ENCODE measurements at places on chromosomes 1 and 21.

DNA sequence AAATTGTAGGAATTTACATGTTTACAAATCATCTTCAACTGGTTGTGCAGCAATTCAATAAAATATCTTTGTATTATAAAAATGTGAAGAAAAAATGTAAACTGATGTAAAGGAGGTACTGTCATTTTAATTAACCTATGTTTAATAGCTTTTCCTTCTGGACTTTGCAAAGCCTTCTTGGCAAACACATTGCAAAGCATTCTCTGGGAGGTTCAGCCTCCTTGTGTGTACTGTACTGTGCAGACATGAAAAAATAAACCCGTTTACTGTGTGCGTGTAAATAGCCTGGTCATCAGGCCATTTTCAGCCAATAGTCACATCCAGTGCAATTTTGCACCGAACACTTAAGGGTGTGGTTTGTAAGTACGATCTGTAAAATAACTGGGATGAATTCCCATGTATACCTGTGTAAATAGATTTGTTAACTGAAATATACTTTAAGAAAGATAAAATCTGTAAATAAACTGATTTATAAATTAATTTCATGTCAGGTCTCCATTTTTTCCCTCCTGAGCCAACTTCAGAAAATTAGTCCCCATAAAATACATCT is 40.2 kb upstream of the QSOX1 start:
- no peak for DNase-seq

DNA sequence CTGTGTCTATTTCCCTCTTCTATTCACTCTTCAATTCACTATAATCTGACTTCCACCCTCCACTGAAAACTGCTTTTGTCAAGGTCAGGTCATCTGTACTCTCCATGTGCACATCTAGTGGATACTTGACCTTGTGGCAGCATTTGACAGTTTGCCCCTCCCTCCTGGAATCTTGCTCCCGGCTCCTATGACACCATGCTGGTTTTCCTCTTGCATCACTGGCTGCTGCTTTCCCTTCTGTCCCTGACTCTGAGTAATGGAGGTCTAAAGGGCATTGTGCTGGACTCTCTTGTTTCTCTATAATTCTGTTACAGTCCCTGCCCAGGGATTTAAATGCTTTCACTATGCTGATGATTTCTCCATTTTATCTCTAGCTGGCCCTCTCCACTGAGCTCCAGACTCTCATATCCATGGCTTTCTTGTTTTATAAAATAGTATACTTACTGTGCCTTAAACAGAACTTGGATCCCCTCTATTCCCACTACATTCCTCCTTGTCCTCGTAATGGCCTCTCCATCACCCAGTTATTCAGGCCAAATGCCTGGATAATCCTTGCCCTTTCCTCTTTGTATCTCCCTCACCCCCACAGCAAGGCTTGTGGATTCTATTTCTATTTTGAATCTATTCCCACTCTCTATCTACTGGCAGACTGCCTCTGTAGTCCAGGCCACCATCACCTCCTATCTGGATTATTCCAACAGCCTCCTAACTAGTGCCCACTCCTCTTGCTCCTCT is 36.8 kb upstream of the PODN start:
- peak; percentile 64 for DNase-seq

DNA sequence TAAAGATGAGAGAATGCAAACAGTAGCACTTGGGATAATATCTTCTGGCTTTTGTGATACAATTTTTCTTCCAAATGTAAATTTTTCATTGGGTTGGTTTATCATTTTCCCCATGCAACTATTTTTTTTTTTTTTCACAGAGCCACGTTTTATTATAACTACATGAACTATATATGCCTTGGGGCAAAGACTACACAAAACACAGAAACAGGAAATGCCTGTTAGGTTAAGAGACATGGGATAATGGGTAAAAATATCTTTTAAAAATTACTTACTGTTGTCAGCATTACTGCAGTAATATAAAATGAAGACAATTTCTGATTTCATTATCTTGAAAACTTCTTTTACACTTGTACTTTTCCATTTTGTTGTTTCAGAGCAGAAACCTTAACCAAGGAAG is 74.6 kb downstream of the DISP1 start:
- DNase-seq, result no peak

DNA sequence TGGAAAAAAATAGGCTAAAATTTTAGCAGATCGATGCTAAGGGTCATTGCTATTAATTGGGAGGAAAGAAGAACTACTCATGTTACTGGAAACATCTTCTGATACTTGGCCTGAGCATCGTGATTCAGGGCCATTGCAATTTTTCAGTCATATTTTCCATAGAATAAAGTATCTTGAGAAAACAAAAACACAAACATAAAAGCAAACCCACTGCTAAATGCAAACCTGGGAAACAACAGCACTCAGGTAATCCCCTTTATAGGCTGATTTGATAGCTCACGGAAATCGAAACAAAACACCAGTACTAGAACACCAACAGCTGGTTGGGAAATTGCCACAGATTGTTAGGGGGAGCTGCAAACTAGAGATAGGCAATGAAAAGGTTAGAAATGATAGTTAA is 172.9 kb upstream of the ESRRG start:
- DNase-seq, result no peak

GRCh38 chr1:51945591-51945990 is 44.9 kb downstream of the RAB3B start:
- DNase-seq, result no peak

Measured in left lobe of liver (tissue), 2 donors.